ENCODE measurements at places on chromosomes 7 and 10.

DNA sequence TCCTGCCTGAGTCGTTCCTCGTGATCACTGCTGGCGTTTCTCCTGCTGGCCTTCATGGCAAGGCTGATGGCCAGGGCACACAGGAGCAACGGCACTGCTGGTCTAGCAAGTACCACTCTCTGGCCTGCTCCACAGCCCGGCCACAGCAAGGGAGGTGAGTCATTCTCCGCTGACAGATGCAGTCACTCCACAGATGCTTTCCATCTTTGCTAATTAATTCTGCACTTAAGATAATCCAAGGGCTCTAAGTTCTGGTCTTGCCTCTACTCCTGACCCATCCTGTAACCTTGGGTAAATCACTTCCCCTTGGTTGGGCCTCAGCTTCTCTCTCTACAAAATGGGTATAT lies 244.4 kb downstream of the RPS24 start:
- peak; percentile 30 for DNase-seq

- DNase-seq, result no peak
These were observed 159.8 kb upstream of the STEAP1 start for GRCh38 chr7:89994483-89994882.

DNA sequence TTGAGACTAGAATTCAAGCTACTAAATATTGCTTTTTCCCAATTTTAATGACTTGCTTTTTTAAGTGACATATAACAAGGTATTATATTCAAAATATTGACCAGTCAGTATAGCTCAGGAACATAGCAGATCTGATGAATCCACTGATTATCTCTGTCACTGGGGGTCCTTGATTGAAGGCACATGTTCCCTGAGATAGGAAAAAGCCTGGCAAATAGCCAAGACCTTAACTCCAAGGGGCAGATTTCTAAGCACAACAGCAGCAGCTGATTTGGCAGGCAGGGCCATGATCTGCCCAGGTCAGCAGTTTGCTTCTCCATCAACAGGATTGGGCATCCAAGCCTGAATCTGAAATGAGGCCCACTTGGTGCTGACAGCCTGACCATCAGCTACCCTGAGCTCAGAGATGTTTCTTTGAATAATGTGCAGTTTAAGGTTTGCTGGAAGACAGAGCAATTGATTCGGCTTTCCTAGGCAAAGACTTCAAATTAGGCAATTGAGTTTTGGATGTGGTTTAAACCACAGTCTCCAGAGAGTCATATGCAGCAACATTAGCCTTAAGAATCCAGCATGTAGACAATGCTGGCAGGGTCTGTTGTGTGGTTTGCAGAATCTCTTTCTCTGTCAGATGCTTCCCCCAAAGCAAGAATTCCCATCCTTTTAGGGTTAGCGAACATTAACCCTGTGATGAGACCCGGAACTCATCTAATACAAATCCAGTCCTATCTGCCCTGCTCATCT lies 352.6 kb downstream of the ADRA2A start:
- no peak for DNase-seq

DNA sequence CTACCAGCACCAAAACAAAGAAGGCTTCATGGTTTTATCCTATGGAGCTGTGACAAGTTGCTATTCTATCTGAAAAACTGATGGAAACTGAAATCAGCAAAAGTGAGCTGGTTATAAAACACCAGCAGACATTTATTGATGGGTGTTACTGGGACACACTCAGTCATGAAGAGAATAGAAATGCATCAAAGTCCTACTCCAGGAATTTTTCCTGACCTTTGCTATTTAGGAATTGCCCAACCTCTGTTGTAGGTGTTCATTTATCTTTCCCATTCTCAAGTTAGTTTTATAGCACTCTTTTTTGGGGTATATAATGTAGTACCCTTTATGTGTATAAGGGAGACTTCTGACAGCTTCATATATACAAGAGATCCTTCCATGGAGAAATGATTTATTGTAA lies 533.2 kb downstream of the REEP3 start:
- no peak for DNase-seq

GRCh38 chr7:3589752-3590151 lies 288.7 kb downstream of the SDK1 start:
- DNase-seq, result no peak

GRCh38 chr7:15922002-15922401 lies 235.5 kb upstream of the MEOX2 start:
- no peak for DNase-seq

GRCh38 chr10:102185272-102185671 lies 33.1 kb downstream of the NOLC1 start:
- DNase-seq, result no peak

DNA sequence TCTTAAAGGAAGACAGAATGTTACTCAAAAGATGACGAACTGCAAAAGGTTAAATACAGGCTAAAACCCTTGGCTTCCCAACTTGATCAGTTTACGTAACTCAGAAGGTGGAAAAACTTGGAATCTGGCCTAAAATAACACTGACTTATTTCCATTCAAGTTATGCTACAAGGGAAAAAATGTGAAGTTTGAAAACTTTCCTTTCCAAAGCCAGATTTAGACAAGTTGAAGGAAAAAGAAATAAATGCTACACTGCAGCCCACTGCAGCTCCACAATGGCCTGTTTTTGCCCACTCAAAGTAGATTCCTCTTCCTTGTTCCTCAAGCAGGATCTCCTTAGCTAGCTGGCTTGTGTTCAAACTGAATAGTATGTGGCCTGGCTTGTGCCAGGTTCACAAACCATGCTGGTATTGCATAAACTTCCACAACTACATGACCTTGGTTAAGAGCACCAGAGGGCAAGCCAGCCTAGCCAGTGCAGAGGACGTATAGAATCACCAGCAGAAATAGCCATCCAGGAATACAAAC lies 166.2 kb downstream of the CPEB3 start:
- peak; percentile 88 for DNase-seq

GRCh38 chr10:131778842-131779241 lies 122.0 kb upstream of the PPP2R2D start:
- DNase-seq, result no peak

- DNase-seq, result peak; percentile 13
These were observed 12.8 kb downstream of the MEIG1 start for GRCh38 chr10:14971867-14972448.

DNA sequence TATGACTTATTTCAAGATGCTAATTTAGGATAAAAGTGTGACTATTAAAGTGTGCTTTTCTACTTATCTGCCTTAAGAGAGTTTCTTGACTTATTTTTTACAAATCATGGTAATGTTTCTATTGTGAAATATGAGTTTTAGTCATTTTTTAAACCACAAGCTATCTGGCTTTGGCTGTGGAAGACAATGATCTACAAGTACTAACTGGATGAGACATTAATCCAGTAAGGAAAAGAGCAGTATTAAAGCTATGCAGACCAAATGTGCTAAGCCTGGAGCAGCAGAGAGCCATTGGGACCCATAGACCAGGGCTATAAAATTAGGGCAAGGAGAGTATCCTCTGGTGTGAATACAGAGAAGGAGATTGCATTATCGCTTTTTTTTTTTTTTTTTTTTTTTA lies 92.4 kb downstream of the SEMA3A start:
- no peak for DNase-seq

DNA sequence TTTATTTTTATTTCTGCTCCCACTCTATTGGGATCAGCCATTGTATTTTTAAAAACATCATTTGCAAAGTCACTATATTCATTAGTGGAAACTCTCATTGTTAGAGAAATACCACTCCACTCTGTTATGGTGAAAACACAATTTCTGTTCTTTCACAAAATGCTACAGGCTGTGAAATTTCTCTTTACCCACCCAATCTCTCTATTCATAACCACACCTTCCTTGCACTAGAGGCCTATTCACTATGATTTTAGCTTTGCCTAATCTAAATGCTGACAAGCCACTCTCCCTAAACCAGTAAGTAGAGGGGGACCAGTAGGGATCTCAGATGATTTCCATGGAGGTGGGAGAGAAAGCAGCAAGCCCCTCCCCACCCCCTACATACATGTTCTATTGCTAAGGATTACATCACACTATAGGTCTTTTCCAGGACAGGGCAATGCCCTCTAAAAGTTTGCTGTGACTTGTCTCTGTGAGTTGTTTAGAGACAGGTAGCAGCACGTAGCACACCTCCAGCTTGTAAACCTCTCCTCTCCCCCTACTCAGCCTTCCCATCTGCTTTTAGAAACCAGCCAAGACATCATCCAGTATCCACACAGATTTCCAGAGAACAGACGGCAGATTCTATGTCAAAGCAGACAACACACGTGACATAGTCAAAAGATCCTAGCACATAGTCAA lies 58.3 kb upstream of the PPP1R3C start:
- no peak for DNase-seq

- no peak for DNase-seq
These were observed 630 bp upstream of the VSTM4 start for GRCh38 chr10:49115796-49116508.

DNA sequence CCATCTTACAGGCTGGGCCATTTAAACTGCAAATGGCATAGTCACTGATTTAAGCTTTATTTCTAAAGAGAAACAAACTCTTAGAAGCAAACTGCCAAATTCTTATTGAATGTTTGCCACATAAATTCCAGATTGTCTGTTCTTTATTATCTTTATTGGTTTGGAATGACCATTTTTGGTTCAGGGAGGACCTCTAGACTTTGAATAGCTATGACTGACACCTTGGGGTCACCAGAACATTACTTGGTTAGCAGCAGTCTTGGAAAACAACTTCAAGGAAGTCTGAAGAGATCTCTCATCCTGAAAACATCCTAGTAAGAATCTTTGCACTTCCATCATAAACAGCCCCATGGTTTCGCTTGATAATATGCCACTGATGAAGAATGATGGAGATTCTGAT lies 197.1 kb downstream of the SUGCT start:
- peak; percentile 31 for DNase-seq

GRCh38 chr10:6014241-6014761 lies 37.0 kb upstream of the IL15RA start:
- peak; percentile 36 for DNase-seq

DNA sequence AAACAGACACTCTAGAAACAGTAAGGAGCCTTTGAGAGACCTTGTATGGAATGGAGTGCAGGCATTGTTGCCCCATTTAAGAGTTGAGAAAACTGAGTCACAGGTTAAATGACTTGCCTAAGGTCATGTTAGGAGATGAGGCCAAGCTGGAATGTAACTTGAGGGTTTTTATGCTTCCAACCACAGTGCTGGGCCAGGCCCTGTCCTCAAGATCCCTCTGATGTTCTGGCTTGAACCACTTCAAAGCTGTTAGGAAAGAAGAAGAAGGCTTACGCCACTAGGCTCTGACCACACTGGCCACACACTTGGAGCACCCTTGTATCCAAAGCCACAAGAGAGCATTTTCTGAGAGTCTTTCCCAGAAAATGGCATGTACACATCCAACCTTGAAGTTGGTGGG lies 42.7 kb downstream of the PLAU start:
- peak; percentile 91 for DNase-seq

- DNase-seq, result no peak
These were observed 8.4 kb downstream of the IFIT2 start for GRCh38 chr10:89310056-89310893.

GRCh38 chr7:148854983-148855382 lies 29.1 kb downstream of the EZH2 start:
- no peak for DNase-seq

GRCh38 chr10:28219251-28219650 lies 83.6 kb downstream of the MPP7 start:
- peak; percentile 64 for DNase-seq

DNA sequence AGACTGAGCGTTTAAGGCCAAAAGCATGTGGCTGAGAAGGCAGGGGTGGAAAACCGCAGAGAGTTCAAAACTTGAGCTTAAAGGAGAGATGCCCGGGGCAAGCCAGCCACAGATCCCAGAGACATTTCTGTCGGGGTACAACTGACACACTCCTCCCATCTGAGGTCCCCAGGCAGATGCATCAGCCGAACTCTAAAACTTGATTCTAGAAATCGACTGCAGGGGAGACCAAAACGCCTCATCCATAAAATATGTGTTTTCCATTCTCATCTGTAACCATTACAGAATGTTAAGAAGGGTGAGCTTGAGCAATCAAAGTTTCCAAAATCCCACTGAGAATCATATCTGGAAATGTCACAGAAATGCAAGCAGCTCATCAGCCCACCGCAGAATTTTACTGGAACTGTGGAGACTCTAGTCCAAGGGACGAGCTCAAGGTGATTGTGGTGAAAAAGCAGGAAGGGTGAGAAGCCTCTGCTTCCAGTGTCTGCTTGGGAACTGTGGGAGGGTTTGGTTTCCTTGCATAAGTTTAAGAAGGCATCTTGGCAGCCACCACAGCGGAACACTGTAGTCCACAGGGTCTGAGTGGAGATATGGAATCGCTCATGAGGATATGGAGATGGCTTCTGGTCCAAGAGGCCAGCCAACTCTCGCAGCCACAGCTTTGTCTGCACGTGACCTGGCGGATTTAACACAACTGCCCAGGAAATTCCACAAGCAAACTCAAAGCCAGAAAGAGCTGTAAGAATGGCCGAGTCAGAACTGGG lies 249.2 kb downstream of the SFMBT2 start:
- no peak for DNase-seq

- DNase-seq, result no peak
These were observed 268.3 kb downstream of the TWIST1 start for GRCh38 chr7:18849130-18849529.

DNA sequence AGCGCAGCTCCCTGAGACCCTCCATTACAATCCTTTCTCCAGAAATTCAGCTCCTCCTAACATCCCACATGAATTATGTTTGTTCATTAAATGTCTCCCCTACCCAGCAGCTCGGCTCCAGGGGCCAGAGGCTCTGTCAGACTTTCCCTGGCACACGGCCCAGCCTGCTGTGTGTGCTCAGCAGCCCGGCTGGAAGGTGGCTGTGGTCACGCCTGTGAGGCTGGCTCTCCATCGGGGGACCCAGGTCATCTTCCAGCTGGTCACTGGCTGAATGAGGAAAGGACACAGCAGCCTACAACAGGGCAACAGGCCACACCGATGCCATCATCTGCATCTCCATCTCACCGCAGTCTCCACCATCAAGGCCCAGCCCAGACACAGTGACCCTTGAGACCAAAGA lies 219.8 kb downstream of the MAD1L1 start:
- DNase-seq, result peak; percentile 46

- no peak for DNase-seq
These were observed 21.5 kb downstream of the LRRN3 start for GRCh38 chr7:111112439-111112838.

DNA sequence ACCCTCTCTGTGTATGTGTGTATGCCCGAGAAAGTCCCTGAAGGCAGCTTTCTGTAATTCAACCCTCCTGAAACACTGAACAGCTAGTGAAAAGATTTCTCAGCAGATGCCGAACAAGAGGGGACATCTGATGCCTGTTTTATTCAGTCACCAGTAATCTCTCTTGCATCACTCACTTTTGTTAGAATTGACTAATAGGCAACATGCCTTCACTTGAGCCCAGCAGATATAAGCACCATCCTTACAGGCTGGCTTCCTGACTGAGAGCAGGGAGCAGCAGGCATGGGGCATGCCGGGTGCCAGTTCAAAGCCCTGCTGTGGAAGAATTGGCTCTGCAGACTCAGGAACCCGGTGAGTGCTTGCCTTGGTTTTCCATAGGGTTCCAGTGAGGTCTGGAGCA lies at the start of gene ABCA13:
TSS of gene ABCA13 (plus strand) at position 257 of the 400 bp plus-strand sequence. CDS start at position 283, 26 bp downstream.
- peak; percentile 23 for DNase-seq

All from astrocyte of the spinal cord (primary cell).